NT2/D1 (cell line): ENCODE measurements at places on chromosomes 13 and 19.

GRCh38 chr19:48896191-48896720 is 2.3 kb downstream of the TULP2 start:
- DNase-seq = no peak

DNA sequence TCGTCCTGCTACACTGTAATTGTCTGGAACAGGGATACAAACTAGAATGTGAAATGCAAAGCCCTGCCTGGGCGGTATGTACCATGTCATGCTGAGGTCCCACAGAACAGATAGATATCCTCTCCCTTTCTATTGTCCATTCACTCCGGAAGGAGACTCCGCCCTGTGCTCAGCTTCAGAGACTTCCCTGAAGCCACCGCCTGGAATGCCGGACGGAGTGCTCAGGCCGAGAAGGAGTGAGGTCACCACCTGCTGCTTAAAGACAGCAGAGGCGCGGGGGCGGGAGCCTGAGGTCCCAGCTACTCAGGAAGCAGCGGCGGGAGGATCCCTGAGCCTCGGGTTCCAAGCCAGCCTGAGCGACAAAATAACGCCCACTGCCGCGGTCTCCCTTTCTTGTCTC is 890 bp upstream of the ZNF611 start:
- peak; percentile 91 for DNase-seq

DNA sequence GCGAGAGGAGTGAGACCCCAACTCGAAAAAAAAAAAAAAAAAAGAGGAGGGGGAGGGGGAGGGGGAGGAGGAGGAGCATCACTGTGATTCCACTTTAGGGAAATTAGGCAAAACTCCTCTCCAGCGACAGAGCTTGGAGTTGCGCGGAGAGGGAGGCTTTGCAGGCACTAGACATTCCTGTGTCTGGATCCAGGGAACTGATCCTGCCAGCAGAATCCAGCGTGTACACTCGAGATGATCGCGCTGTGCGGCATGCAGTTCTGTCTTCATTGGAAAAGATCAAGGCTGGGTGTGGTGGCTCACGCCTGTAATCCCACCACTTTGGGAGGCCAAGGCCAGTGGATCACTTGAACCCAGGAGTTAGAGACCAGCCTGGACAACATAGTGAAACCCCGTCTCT is 29.6 kb upstream of the KLF2 start:
- DNase-seq = no peak

GRCh38 chr13:112333756-112334543 is 42.2 kb upstream of the SPACA7 start:
- no peak for DNase-seq

- no peak for DNase-seq
Observed at GRCh38 chr19:33207040-33207620, 13.0 kb downstream of the LRP3 start.

GRCh38 chr19:42376177-42376555 is 13.9 kb downstream of the CNFN start:
- no peak for DNase-seq

DNA sequence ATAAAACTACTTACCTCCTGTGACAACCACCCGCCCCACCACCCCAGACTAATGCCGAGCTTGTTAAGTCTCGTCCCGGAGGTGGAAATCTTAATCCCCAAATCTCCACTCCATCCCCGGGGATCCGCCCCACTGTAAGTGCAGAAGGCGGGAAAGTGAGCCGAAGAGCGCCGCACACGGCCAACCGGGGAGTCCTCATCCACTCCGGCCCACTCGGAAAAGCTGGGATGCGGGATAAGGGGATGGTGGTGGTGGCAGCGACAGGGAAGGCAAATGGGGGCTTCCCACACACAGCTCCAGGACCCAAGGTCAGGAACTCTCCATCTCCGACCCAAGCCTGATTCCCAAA is 621 bp downstream of the FBL start:
- no peak for DNase-seq

- DNase-seq = no peak
Observed at GRCh38 chr13:93709506-93710244, 483.1 kb downstream of the GPC6 start.

DNA sequence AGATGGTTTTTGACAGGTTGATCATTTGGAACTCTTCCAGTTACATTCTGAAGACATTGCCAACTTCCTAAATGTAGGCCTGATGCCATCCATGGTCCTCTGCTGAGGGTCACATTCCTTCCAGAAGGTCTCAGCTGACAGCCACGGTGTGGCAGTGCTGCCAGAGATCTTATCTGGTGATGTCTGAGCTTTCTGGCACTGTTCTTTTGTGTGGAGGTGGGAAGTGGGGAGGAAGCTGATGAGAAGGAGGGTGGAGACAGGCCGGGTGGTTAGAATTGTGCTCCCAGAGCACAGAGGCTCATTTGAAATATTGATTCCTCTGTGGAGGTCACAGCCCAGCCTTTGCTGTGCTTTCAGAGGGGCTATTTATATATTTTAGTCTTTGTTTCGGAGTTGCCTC is 16.1 kb upstream of the MTIF3 start:
- no peak for DNase-seq

DNA sequence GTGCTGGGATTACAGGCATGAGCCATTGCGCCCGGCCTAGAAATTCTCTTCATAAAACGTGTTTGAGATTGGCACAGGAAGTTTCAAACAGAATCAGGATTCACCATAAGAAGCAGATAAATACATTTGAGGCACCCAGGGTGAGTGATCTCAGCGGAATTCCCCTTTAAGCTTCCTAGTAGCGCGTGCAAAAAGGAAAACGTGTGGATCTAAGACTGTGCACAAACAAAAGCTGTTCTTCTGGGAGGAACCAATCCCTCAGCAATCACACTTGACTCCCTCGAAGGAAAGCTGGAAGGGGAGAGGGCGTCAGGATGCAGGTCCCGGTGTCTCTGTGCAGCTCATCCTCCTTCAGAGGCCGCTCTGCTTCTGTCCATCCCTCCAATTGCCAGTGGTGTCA is 15.5 kb downstream of the MCF2L start:
- no peak for DNase-seq

- no peak for DNase-seq
Observed at GRCh38 chr13:106522898-106523525, 12.4 kb downstream of the EFNB2 start.

- no peak for DNase-seq
Observed at GRCh38 chr13:33352526-33352925, 67.0 kb upstream of the STARD13 start.

GRCh38 chr13:32300920-32301319 is 14.2 kb downstream of the ZAR1L start:
- DNase-seq = no peak

- no peak for DNase-seq
Observed at GRCh38 chr13:82993417-82993816, 888.9 kb downstream of the SLITRK1 start.

DNA sequence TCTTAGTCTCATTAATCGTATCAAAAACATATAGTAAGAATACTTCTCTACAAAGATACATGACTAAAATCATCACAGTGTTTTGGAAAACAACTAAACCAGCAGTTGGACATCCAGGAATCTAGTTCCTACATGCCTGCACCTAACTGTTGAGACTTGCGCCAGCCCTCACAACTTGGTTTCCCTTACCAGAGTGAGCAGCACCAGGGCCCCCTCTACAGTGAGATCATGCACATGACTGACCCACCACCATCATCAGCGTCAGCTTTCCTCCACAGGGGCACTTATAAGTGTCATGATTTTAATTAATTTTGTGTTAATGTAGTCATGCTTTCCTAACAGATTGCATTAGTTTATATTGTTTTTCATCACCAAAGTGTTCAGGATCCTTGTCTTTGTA is 1322.0 kb downstream of the EFNB2 start:
- no peak for DNase-seq

DNA sequence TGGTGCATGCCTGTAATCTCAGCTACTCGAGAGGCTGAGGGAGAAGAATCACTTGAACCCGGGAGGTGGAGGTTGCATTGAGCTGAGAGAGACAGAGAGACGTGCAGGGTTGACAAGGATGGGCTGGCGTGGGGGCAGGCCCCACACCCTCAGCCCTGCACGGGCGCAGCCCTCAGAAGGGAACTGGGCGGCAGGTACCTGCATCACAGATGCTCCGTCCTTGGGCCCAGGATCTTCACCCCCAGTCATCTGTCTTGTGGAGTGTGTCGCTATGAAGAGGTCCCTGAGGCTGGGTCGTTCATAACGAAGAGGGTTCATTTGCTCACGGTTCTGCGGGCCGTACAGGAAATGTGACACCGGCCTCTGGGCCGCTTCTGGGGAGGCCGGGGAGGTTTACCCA is 20.3 kb downstream of the C2CD4C start:
- DNase-seq = no peak

GRCh38 chr13:68078874-68079273 is 848.7 kb upstream of the PCDH9 start:
- DNase-seq = no peak

GRCh38 chr19:19554074-19555023 is 16.3 kb downstream of the CILP2 start:
- no peak for DNase-seq

GRCh38 chr13:43364210-43365038 is 341.0 kb downstream of the DNAJC15 start:
- no peak for DNase-seq

DNA sequence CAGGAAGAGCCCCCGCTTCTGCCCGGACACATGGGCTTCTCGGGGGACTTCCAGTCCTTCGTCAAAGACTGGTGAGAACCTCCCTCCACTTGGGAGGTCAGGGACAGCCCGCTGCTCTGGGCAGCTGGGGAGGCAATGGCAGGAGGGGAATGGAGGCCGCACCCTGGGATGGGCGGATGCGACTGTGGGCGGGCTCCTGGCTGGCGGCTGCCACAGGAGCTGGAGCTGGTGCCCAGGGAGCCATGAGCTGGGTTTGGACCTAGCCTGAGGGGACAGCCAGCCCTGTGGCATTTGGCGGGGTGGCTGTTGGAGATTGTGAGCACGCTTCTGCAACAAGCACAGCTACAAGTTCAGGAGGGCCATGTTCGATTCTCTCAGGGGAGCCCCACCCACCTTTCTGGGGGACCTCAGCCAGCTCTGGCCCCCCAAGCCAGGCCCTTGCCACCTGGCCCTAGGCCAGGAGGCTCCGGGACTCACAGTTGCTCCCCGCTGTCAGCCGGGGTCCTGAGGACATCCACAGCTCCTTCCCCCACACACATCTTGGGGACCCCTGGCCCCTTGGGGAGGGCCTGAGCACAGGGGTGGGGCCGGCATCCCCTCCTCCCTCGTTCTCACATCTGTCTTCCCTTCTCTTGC is 3.0 kb upstream of the TGFBR3L start:
- DNase-seq = no peak

DNA sequence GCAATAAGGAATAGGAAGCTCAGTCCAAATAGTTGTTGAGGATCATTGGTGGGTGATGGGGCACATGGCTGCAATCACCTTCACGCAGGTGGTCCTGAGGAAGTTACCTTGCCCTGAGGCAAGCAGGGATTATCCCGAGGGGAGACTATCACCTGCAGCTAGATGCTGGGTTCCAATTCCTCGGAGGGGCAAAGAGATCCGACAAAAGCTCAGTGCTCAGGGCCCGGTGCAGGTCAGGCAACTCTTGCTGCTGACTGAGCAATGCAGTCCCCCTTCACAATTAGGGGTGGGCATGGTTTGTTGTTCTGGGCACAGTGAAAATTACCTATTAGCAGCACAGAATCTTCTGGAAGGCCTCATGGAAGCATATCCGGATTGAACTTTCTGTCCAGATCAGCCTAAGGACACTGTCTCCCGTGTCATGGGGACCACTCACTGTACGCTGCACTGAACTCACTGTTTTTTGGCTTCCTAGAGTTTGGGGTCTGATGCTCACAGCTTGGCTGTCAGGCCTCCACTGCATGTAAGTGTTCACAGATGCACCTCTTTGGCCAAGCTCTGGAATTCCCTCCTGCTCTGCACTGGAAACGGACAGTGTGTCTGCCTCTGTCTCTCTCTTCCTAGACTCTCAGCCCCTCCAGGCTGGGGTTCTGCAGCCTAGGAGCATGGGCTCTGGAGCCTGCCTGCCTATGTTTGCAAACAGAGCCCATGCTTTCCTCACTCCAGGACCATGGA is 372.7 kb downstream of the ZNF536 start:
- DNase-seq = no peak

DNA sequence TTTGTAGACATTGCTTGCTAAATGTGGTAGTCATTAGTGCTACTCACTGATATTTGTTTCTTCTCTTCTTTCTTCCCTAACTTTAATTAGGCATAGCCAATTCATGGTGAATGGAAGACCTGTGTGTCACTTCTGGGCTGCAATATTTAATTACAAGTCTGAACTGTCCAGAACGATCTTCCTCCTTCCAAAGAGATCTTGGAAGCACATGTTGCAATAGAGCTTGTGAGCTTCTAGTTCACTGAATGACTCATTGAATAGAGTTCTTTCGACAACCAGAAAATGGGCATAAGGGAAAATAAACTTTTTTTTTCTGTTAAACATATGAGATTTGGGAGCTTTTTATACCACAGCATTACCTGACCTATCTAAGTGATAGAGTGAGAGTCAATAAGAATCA is 1264.6 kb downstream of the PCDH9 start:
- no peak for DNase-seq

GRCh38 chr13:93758575-93758974 is 532.0 kb downstream of the GPC6 start:
- DNase-seq = no peak

DNA sequence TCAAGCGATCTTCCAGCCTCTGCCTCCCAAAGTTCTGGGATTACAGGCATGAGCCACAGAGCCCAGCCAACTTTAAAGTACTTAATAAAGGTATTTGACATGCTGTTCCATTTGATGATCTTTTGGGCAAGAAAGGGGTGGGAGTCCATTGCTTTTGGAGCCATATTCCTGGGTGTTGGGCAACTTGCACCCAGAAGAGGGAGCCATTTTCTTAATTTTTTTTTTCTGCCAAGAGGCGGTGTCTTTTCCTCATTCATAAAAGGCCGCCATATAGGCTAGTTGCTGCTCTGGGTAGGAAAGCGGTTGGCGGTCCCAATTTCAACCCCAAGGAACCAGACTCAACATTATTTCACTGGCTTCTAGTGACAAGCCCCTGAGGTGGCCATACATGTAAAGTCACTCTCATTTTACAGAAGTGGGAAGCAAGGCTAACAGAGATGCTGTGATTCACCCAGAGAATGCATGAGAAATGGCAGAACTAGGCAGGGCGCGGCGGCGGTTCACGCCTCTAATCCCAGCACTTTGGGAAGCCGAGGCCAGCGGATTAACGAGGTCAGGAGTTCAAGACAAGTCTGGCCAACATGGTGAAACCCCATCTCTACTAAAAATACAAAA is 139.6 kb downstream of the CACNA1A start:
- peak; percentile 16 for DNase-seq

DNA sequence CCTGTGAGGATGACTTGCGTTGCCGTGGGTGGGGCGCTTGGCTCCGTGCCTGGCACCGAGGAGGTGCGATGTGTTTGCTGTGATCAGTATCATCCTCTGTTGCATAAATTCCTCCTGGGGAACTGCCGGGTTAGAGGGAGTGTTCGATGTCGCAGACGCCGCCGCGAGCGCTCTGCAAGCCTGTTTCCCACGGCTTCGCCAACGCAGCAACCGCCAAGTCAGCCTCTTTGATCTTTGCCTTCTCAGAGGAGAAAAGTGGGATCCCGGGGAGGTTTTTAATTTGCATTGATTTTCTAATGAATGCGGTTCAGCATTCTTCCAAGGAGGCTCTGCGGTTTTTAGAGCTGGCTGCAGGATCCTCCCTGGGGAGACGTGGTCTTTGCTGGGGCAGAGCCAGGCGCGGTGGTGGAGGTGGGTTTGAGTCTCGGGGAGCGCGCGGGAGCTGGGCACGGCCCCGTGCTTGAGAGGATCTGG is 7.6 kb downstream of the GPR32 start:
- peak; percentile 57 for DNase-seq

- peak; percentile 50 for DNase-seq
Observed at GRCh38 chr13:73059460-73060250, 850 bp downstream of the KLF5 start.

- no peak for DNase-seq
Observed at GRCh38 chr13:102236341-102236740, 165.5 kb downstream of the FGF14 start.
